ENCODE measurements at places on chromosomes 3 and 15. TPM values are rescaled to one million over a fixed set of nuclear protein-coding genes. Genes with fewer than 3 reads are reported as not detected.

Gene FRMD4B
- total RNA-seq: 0.85 TPM

Gene CPNE4
- 5.7 TPM for total RNA-seq

Gene THBS1
- 91.7 TPM for total RNA-seq

Gene CTXND1
- 0.01 TPM for total RNA-seq

Gene RHCG
- total RNA-seq: 42.0 TPM

Gene PPP1R14D
- not detected for total RNA-seq

Gene IL12A
- 1.4 TPM for total RNA-seq

Gene CCK
- 1.7 TPM for total RNA-seq

Gene ZNF385D
- total RNA-seq: not detected

Gene HOMER2
- 23.2 TPM for total RNA-seq

Gene CHRNB4
- total RNA-seq: 0.53 TPM

Gene EPHA6
- total RNA-seq: 0.12 TPM

Gene LMOD3
- total RNA-seq: not detected

Gene NUSAP1
- 58.2 TPM for total RNA-seq

Gene CKMT1B
- total RNA-seq: 3.4 TPM

Gene PLSCR5
- total RNA-seq: not detected

Gene SIAH2
- total RNA-seq: 17.9 TPM

Gene ARPP21
- total RNA-seq: 0.11 TPM

Gene SLC12A1
- total RNA-seq: not detected

Gene NBEAL2
- 68.6 TPM for total RNA-seq

Gene SCAANT1
- total RNA-seq: not detected

Gene KCNMB3
- total RNA-seq: 1.4 TPM

Gene CFAP20DC
- total RNA-seq: 1.9 TPM

Gene MINDY2
- total RNA-seq: 4.0 TPM

Gene CTDSPL2
- total RNA-seq: 25.0 TPM

Gene MYZAP
- total RNA-seq: 1.3 TPM

Gene ABI3BP
- 1.6 TPM for total RNA-seq
